ENCODE measurements at places on chromosomes 4 and X. TPM values are rescaled to one million over a fixed set of nuclear protein-coding genes. Genes with fewer than 3 reads are reported as not detected.

GRCh38 chr4:83240379-83240875, 44.2 kb downstream of the COQ2 start:
- peak overlapping the region; percentile 57 for H3K27ac ChIP-seq
- H3K36me3 ChIP-seq, result no peaks in the 10 kb centered on the region
- peak overlapping the region; percentile 20 for H3K4me3 ChIP-seq
- H3K4me1 ChIP-seq, result peaks cover 23% of the 10 kb centered on the region
- DNase-seq, result peak; percentile 63

- no peak for DNase-seq
- H3K4me3 ChIP-seq, result no peak overlapping the region
- no peaks in the 10 kb centered on the region for H3K27me3 ChIP-seq
- no peak overlapping the region for H3K27ac ChIP-seq
These were observed 114.8 kb downstream of the FANCB start for GRCh38 chrX:14758029-14758491.

DNA sequence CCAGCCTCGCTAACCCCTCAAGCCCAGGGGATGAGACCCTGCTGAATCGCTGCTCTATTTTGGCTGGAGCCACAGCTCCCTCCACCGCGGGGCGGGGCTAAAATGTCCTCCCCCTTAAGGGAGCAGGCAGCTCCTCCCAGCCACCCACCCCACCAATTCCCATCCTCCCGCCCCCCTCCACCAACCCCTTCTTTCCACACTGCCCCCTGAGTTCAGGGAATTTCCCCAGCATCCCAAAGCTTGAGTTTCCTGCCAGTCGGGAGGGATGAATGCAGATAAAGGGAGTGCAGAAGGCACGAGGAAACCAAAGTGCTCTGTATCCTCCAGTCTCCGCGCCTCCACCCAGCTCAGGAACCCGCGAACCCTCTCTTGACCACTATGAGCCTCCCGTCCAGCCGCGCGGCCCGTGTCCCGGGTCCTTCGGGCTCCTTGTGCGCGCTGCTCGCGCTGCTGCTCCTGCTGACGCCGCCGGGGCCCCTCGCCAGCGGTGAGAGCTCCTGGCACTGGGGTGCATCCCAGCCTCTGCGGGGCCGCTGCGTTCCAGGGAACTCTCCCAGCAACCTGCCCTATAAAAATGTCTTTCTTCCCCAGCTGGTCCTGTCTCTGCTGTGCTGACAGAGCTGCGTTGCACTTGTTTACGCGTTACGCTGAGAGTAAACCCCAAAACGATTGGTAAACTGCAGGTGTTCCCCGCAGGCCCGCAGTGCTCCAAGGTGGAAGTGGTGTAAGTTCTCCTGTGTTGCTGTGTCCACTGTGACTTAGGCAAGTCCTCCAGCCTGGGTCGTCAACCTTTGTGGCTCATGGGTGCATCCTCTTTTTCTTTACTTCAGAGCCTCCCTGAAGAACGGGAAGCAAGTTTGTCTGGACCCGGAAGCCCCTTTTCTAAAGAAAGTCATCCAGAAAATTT, at the start of gene CXCL6:
CXCL6 (plus strand) TSS at position 306 of the 907 bp plus-strand sequence; CDS start at position 379, 73 bp downstream.
- H3K4me3 ChIP-seq, result no peak within 1 kb of the TSS
- no peaks in the 10 kb centered on the region for H3K4me1 ChIP-seq
- no peaks in the 10 kb centered on the region for H3K36me3 ChIP-seq

DNA sequence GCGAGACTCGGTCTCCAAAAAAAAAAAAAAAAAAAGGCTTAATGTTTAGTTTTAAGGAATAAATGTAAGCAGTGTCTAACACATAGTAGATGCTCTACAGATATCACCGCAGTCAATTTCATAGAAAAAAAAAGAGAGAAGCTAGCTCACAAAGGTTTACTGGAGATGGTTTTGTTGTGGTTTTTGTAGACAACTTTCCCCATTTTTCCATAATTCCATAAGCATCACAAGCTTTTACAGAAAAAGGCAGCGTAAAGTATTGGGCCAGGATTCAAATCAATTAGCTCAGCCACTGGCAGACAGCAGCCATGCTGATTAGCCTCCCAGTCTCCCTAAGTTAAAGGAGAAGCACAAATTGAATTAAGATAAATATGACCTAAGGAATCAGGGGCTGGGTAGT, 1.5 kb downstream of the GRSF1 start:
- peaks cover 16% of the 10 kb centered on the region for H3K4me1 ChIP-seq
- H3K27ac ChIP-seq, result no peak overlapping the region
- peak overlapping the region; percentile 73 for H3K4me3 ChIP-seq
- DNase-seq, result no peak
- H3K27me3 ChIP-seq, result no peaks in the 10 kb centered on the region
- peaks cover 18% of the 10 kb centered on the region for H3K36me3 ChIP-seq

GRCh38 chr4:152607178-152607577, 71.3 kb upstream of the FBXW7 start:
- no peak overlapping the region for H3K4me3 ChIP-seq
- DNase-seq, result no peak
- H3K36me3 ChIP-seq, result no peaks in the 10 kb centered on the region
- no peaks in the 10 kb centered on the region for H3K4me1 ChIP-seq

- no peaks in the 10 kb centered on the region for H3K36me3 ChIP-seq
- no peaks in the 10 kb centered on the region for H3K27me3 ChIP-seq
- H3K27ac ChIP-seq, result no peak overlapping the region
- no peaks in the 10 kb centered on the region for H3K4me1 ChIP-seq
- DNase-seq, result no peak
- H3K4me3 ChIP-seq, result no peak overlapping the region
These were observed 42.6 kb downstream of the GABRG1 start for GRCh38 chr4:46081248-46081647.

- no peaks in the 10 kb centered on the region for H3K4me1 ChIP-seq
- no peak for DNase-seq
- no peaks in the 10 kb centered on the region for H3K27me3 ChIP-seq
- no peak overlapping the region for H3K4me3 ChIP-seq
- H3K27ac ChIP-seq, result no peak overlapping the region
These were observed 620.2 kb upstream of the BOD1L1 start for GRCh38 chr4:14247767-14248166.

DNA sequence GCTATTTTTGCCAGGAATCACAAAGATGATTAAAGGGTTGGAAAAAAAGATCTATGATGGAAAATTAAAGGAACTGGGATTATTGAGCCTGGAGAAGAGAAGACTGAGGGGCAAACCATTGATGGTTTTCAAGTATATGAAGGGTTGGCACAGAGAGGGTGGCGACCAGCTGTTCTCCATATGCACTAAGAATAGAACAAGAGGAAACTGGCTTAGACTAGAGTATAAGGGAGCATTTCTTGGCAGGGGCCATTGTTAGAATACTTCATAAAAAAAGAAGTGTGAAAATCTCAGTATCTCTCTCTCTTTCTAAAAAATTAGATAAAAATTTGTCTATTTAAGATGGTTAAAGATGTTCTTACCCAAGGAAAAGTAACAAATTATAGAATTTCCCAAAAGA, 75.1 kb downstream of the NPNT start:
- H3K27ac ChIP-seq, result no peak overlapping the region
- no peaks in the 10 kb centered on the region for H3K27me3 ChIP-seq
- DNase-seq, result no peak
- H3K4me3 ChIP-seq, result no peak overlapping the region
- no peaks in the 10 kb centered on the region for H3K36me3 ChIP-seq

DNA sequence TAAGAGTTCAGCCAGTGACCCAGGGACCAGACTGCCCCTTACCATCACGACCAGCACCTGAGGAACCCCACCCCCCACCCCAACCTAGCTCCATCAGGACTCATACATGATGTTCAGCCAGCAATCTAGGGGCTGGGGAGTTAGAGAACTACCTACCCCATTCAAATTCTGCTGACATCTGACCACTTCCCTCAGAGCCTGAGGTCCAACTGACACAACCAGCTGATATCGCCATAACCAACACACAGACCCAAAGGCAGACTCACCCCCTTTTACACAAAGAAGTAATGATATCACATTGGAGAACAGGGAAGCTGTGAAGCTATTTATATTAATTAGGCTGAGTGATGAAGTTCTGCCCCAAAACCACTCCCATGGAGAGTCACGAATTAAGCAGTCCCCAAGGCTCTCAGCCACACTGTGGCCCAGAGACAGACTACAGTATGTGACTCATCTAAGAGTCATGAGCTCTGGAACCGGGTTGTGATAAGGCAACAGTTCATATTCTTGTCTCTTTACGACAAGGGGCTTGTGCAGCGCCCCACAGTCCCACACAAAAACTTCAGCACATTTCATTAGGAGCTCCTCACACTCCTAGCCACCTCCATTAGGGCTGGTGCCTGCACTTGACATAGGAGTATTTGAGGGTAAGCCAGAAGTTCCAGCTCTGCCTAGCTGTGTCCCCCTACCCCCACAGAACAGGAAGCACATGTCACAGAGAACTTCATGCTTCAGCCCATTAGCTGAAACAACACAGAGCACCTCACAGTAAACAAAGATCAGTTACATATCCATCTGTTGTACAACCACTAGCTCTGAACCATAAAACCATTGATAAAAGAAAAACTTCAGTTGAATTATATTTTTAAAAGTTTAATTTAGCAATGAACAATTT, 184.7 kb upstream of the ZCCHC13 start:
- H3K36me3 ChIP-seq, result no peaks in the 10 kb centered on the region
- no peak overlapping the region for H3K27ac ChIP-seq
- no peak for DNase-seq
- H3K27me3 ChIP-seq, result no peaks in the 10 kb centered on the region
- H3K4me1 ChIP-seq, result no peaks in the 10 kb centered on the region
- no peak overlapping the region for H3K4me3 ChIP-seq

- H3K4me3 ChIP-seq, result no peak overlapping the region
- H3K4me1 ChIP-seq, result no peaks in the 10 kb centered on the region
- no peaks in the 10 kb centered on the region for H3K27me3 ChIP-seq
- H3K27ac ChIP-seq, result no peak overlapping the region
- H3K36me3 ChIP-seq, result no peaks in the 10 kb centered on the region
- peak; percentile 22 for DNase-seq
These were observed 170.7 kb downstream of the SLIT2 start for GRCh38 chr4:20422398-20422797.

DNA sequence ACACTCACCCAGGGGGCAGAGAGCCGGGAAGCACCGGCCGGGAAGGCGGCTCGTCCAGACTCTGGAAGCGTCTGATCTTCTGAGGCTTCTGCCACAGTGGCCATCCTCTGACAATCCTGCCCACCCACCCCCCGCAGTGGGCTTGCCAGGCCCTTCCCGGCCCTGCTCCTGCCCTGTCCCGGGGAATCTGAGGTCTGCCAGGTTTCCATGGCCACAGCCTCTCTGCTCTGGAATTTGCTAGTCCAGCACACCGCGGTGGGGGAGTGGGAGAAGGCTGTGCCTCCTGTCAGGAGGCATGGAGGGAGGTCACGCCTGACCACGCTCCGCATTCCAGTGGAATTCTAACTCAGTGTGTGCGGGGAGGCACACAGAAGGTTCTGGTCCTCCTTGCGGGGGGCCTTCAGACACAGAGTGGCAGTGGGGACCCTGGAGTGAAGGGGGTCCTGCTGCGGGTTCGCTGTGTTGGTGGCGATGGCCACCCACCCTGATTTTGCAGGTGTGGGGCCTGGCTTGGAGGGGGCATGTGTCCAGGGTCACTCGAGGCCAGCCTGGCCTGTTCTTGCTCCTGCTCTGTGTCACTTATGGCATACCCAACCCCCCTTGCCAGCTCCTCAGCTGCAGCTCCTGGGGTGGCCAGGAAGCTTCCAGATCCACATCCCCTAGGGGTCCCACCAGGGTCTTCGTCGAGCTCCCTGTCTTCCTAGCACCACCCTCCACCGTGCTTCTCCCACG, 55.6 kb upstream of the ADRA2C start:
- no peak for DNase-seq
- H3K36me3 ChIP-seq, result no peaks in the 10 kb centered on the region
- no peaks in the 10 kb centered on the region for H3K27me3 ChIP-seq
- no peak overlapping the region for H3K27ac ChIP-seq

GRCh38 chr4:125369098-125369497, 54.3 kb downstream of the FAT4 start:
- no peak overlapping the region for H3K27ac ChIP-seq
- H3K36me3 ChIP-seq, result no peaks in the 10 kb centered on the region
- H3K4me3 ChIP-seq, result no peak overlapping the region
- no peaks in the 10 kb centered on the region for H3K27me3 ChIP-seq

DNA sequence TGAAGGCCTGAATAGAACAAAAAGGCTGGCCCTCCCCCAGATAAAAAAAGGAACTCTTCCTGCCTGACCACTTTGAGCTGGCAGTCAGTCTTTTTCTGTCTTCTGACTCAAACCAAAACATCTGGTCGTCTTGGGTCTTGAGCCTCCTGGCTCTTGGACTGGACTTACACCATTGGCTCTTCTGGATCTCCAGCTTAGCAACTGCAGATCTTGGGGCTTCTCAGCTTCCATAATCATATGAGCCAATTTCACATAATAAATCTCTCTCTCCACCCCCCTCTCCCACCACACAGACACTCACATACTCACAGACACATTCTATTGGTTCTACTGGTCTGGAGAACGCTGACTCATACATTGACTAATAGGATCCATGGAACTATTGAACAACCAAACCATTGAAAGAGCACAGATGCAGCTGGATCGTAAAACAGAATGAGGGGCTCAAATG, 15.6 kb upstream of the CWH43 start:
- H3K27me3 ChIP-seq, result no peaks in the 10 kb centered on the region
- DNase-seq, result no peak
- no peaks in the 10 kb centered on the region for H3K4me1 ChIP-seq
- no peak overlapping the region for H3K4me3 ChIP-seq

GRCh38 chr4:67809502-67809901, 55.3 kb upstream of the GNRHR start:
- no peaks in the 10 kb centered on the region for H3K27me3 ChIP-seq
- no peak overlapping the region for H3K4me3 ChIP-seq
- H3K36me3 ChIP-seq, result no peaks in the 10 kb centered on the region
- no peaks in the 10 kb centered on the region for H3K4me1 ChIP-seq
- DNase-seq, result no peak

- peak overlapping the region; percentile 74 for H3K27ac ChIP-seq
- peaks cover 14% of the 10 kb centered on the region for H3K4me1 ChIP-seq
- peak overlapping the region; percentile 98 for H3K4me3 ChIP-seq
These were observed 658 bp downstream of the SCOC start for GRCh38 chr4:140374130-140374477.

- H3K4me3 ChIP-seq, result no peak overlapping the region
- no peak for DNase-seq
- H3K27ac ChIP-seq, result no peak overlapping the region
- peaks cover 3% of the 10 kb centered on the region for H3K27me3 ChIP-seq
These were observed 56.8 kb downstream of the COX18 start for GRCh38 chr4:73012673-73013072.

GRCh38 chrX:48649102-48649501, 34.5 kb upstream of the WAS start:
- no peaks in the 10 kb centered on the region for H3K36me3 ChIP-seq
- no peak overlapping the region for H3K27ac ChIP-seq
- no peaks in the 10 kb centered on the region for H3K27me3 ChIP-seq
- DNase-seq, result no peak
- H3K4me3 ChIP-seq, result no peak overlapping the region
- no peaks in the 10 kb centered on the region for H3K4me1 ChIP-seq

The NCBP2L gene
- not detected for total RNA-seq

The TLR2 gene
- total RNA-seq, result 5.4 TPM

The PTPN13 gene
- 0.91 TPM for total RNA-seq

The DRP2 gene
- total RNA-seq, result 0.10 TPM

The CPXCR1 gene
- total RNA-seq, result not detected

The IL21 gene
- total RNA-seq, result not detected

The CHRNA9 gene
- total RNA-seq, result not detected

The TRIM2 gene
- 6.4 TPM for total RNA-seq

The TRAM1L1 gene
- not detected for total RNA-seq

Measured in B cell (primary cell).